Foreskin keratinocyte (primary cell): ENCODE measurements at places on chromosomes 5 and 9.

- DNase-seq: peak; percentile 35
Measured at GRCh38 chr9:86854898-86855523, 92.3 kb downstream of the GAS1 start.

DNA sequence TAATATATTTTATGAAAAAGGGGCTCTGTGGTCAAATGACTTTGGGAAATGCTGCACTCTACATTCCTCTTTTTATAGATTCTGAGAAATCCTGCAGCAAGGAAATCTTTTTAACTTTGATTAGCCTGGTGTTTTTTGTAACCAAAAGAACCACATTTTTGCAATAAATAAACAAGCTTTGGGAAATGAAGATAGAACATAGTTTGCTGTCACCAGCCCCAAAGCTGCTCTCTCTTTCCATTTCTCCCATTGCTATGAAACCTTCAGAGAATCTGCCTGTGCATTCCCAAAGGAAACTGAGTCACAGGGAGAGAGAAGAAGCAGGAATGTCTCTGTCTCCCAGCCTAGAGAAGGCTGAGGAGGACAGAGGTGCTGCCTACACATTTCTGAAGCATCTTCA is 59.0 kb downstream of the COL15A1 start:
- DNase-seq: no peak

- peak; percentile 60 for DNase-seq
Measured at GRCh38 chr5:120365656-120366446, 98.2 kb upstream of the PRR16 start.

DNA sequence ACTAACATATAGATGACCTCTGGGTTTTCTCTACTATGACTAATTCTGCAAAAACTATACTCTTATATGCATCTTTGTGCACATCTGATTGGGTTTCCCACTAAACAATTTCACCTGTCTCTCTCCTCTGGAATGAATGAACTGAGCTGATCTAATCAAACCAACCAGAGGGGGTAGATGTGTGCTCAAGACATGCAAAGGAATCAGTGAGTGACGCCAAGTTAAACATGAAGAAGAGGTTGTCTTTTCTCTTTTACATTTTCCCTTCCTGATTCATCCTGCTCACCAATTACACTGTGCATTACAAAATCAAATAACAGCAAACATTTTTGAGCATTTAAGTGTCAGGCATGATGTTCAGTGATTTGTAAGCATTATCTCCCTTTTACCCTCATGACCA is 29.6 kb upstream of the GRXCR2 start:
- DNase-seq: no peak

GRCh38 chr5:636951-637350 is 24.8 kb downstream of the CEP72 start:
- DNase-seq: no peak

GRCh38 chr9:120845255-120845654 is 2.5 kb upstream of the PSMD5 start:
- peak; percentile 30 for DNase-seq

GRCh38 chr9:135134268-135135022 is 47.0 kb downstream of the OLFM1 start:
- DNase-seq: no peak

- no peak for DNase-seq
Measured at GRCh38 chr9:115192280-115192679, 74.3 kb upstream of the TNC start.

GRCh38 chr9:79371948-79372555 is 199.7 kb upstream of the TLE4 start:
- DNase-seq: no peak

GRCh38 chr5:173395933-173396308 is 67.7 kb upstream of the STC2 start:
- DNase-seq: no peak

DNA sequence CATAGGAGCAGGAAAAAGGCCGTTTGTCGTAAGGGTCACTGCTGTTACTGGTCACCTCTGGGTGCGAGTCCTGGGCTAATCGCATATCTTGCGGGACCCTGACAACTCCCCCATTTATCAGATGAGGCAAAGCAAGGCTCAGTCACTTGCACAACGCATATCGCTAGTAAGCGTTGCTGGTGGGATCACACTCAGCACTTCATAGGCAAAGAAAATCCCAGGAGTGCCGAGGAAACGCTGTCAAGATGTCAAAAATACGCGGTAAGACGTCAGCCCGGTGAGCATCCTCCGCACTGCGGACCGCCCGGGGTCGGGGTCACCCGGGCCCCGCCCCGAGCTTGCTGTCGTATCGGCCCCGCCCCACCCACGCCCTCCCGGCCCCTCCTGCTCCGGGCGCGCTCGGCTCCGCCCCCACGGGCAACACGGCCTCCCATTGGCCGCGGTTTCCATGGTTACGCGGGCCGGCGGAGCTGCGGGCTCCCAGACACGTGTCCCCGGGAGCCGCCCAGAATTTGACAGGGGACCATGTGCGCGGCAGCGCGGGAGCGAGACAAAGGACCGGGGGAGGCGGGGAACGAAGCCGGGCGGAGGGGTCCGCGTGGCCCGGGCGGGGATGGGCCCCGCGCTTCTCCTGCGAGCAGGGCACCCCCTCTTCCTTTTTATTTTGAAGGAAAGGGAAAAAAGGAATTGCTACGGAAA is 80.2 kb upstream of the IER5L start:
- DNase-seq: peak; percentile 67
